ENCODE measurements at places on chromosomes 4 and X. TPM values are rescaled to one million over a fixed set of nuclear protein-coding genes. Genes with fewer than 3 reads are reported as not detected.

- DNase-seq = no peak
Observed at GRCh38 chr4:119647558-119647957, 19.0 kb upstream of the PDE5A start.

PASD1 gene
- not detected for total RNA-seq

PAK3 gene
- total RNA-seq = 11.4 TPM

- DNase-seq = no peak
Observed at GRCh38 chrX:154002215-154002719, 17.4 kb downstream of the IRAK1 start.

SLC6A14 gene
- total RNA-seq = not detected

DNA sequence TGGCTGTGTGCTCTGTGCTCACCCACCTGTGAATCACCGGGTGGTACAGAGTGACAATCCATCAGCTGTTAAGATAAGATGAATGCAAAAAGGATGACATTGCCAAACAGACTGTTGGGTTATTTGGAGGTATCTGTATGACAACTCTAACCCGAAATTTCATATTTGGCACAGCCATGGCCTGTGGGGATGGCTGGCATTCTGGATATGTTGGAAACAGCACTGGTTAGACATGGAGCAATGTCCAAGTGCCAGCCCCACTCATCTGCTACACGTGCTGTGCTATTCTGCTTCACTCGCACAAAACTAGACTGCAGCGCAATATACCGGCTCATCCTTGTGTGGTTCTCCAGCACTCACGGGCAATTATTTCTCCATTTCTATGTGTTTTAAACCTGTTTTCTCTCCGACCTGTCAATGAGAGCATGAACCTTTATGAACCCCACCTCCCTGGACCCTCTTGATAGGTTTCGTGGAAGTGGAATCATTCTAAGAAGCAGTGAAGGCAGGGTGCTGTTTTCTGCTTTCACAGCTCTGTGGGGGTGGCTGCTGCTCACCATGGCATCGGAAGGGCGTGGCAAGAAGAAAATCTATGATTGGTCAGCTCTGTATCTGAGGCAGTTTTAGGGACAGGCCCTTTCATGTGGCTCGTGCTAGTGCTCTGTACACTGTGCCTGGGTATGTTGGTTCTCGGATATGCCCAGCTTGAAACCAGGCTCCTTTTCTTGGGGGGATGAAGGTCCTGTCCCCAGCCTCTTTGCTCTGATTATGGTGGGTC lies 94.9 kb downstream of the ENPP6 start:
- DNase-seq = peak; percentile 14

DNA sequence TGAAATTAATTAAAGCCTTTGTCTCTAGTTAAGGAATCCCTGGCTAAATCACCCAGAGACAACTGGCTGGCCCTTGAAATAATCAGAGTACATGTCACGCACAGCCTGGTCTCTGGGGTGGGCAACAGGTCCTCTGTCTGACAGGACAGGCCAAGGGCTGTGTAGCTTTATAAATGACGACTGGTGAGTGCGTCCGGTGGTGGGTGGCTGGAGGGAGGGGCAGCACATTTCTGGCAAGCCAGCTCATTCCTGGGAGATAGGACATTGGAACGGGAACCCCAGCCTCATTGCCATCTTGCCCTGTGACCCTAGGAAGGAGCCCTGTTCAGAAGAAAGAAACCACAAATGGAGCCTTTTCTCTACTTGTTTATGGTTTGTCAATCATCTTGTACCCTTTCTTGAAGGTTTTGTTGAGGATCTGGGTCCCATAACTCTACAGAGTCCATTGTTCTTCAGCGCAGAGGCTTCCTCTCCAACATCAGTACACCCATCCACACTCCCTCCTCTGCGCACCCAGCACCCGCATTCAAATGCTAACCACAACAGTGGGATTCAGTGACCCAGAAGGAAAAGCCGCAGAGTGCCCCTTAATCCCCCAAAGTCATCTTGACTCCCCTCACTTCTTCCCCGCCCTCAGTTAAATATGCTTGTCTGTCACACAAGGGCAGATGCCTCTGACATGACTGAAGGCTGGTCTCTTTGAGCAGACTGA lies 368.1 kb downstream of the UNC5C start:
- DNase-seq = no peak

GRCh38 chr4:181971411-181971810 lies 271.8 kb upstream of the TENM3 start:
- no peak for DNase-seq

DNA sequence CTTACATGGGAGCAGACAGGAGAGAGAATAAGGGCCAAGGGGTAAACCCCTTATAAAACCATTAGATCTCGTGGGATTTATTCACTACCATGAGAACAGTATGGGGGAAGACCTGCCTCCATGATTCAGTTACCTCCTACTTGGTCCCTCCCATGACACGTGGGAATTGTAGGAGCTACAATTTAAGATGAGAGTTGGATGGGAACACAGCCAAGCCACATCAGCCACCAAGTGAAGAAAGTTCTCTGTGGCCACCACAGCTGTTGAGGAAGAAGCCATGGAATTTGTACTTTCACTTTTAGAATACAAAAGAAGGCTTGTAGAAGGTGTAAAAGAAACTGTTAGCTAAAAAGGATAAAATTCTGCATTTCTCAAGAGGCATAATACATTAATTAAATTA lies 67.0 kb upstream of the CXorf51A start:
- DNase-seq = no peak

DNA sequence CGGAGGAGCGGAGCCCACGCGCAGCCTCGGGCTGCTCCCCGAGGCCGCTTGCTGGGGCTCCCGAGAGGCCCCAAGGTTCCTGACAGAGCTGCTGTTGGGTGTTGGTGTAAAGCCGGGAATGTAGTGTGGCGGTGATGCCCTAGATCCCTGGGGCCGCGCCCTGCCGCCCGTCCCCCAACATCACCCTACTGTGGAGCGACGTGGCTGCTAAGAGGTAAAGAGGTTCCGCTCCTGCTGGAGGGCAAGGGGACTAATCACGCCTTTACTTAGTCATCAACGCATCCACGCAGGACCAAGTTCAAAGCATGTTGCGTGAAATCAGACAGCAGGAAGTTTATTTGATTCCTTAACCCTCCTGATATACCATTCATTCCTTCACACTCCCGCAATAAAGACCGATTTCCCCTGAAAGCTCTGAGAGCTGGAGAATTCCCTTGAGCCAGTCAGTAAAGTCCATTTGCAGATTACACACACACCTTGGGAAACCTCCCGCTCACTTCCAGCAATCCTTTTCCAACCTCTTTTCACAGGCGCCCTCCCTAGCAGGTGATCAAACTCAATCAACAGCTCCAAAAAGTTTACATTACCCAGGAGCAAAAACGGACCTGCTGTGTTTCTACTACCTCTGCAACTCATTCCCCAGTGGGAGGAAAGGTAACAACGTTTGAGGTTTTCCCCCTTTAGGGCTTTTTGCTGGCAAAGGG lies 579 bp upstream of the GABRA2 start:
- DNase-seq = no peak

SERTM2 gene
- total RNA-seq = 0.28 TPM

GRCh38 chr4:155566354-155566753 lies 100.3 kb upstream of the GUCY1A1 start:
- no peak for DNase-seq

PLP1 gene
- 5.0 TPM for total RNA-seq

- no peak for DNase-seq
Observed at GRCh38 chrX:79270401-79270800, 96.7 kb downstream of the ITM2A start.

Data from posterior vena cava (tissue), 2 donors.